T-helper 9 cell (primary cell): ENCODE measurements at places on chromosomes 4 and X.

- no peak for DNase-seq
These were observed 75.1 kb downstream of the TSPAN5 start for GRCh38 chr4:98583265-98583664.

DNA sequence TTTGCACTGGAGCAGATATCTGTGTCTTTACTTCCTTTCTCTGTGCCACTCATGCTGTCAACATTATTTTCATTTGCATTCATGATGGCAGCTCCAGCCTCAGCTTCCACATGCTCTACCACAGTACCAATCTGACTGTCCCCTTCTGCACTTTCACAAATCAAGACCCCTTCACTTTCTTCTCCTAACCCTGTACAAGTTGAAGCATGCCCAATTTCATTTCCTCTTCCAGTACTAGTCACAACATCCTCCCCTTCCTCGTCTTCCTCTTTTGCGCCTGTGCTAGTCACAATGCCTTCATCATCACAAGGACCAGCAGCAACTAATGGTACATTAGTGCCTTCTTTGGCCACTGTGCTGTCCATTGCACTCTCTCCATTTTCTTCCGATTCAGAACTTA, 26.5 kb downstream of the BOD1L1 start:
- no peak for DNase-seq

DNA sequence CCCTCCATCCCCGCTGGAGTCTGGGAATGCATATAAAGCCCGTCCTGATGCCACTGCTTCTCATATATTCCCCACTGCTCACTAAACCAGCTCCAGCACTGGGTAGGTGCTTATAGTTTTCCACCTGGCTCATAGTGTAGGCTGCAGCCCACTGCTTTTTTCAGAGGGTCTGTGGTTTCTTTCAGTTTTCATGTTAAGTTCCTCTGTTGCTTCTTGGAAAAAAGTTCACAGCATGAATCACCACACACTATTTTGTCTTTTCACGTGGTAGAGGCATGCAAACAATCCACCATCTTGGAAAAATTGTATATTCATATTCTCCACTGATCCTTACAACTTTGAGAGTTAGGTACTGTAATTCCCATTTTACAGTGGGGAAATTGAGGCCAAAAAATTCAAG, 39.4 kb downstream of the DCLK2 start:
- no peak for DNase-seq

DNA sequence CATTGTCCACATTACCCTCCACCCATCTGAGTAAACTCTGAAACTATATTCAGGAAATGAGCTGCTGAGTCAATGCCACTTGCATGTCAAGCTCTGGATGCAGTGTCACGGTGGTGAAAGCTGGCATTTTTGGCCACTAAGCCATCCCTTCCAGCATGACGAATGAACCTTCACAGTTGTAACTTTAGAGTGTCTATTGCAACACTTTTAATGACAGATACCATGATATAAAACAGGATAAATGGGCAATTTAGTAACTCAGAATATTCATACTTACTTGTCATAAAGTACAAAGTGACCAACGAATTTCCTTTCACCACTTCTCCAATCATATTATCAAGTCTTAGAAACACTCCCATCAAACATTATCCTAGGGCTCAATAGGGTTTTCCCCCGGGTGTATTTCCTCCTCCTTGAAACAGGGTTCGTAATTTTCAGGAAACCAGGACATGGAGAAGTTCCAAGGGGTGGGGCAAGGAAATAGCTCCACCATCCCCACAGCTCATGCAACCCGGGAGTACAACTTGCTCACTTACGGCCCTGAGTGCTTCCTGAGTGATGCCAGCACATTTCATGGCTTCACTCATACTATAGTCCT, 73.1 kb downstream of the MTHFD2L start:
- no peak for DNase-seq

DNA sequence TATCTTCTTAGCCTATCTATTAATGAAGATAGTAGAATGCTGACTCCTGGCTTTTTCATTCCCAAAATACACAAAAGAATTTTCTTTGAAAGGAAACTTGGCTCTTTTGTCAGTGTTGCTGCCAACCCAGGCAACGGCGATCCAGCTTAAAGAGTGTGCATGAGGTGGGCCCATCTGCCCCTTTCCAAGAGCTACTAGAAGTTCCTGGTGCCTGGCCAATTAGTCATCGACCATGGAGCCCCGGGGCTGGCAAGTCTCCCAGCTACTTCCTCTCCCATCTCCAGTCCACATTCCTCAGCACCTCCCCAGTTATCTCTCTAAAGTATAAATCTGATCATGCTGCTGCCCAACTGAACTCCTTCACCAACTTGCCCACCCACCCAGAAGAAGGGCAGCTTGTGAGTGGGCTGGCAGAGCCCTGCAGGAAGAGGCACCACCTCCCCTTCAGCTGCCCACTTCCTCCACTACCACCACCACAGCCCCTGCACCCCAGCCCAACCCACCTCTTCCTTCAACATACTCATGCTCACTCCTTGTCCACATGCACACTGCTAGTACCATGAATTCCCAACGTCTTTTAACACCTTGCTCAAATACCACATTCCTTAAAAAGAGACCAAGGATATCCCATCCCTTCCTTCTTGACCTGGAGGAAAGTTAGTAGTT, 158.2 kb upstream of the MAP3K15 start:
- DNase-seq, result no peak

DNA sequence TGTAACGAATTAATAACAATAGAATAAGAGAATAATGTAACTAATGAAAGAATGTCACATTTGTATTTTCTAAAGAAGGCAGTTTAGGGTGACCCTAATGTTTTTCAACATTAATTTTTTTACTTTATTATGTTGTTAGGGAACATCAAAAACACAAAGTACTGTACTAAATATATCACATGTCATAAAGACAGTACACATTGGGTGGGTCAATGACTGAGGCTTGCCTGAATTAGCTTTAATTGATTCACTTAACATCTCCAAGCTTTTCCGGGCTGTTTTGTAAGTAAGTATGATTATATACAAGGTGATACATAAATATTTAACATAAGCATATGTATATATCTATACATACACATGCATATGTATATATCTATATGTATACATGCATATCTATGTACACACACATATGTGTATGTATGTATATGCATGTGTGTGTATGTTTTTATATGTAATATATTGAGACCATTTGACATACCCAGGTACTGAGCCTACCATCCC, 43.4 kb upstream of the KLF3 start:
- DNase-seq, result no peak

- DNase-seq, result no peak
These were observed 192.3 kb upstream of the CXorf66 start for GRCh38 chrX:140157611-140158010.

- no peak for DNase-seq
These were observed 6.3 kb upstream of the USP53 start for GRCh38 chr4:119206178-119206577.

- DNase-seq, result no peak
These were observed 176.9 kb upstream of the ARHGAP24 start for GRCh38 chr4:85298037-85298436.

- DNase-seq, result no peak
These were observed 29.0 kb upstream of the TMEM154 start for GRCh38 chr4:152708796-152709195.

DNA sequence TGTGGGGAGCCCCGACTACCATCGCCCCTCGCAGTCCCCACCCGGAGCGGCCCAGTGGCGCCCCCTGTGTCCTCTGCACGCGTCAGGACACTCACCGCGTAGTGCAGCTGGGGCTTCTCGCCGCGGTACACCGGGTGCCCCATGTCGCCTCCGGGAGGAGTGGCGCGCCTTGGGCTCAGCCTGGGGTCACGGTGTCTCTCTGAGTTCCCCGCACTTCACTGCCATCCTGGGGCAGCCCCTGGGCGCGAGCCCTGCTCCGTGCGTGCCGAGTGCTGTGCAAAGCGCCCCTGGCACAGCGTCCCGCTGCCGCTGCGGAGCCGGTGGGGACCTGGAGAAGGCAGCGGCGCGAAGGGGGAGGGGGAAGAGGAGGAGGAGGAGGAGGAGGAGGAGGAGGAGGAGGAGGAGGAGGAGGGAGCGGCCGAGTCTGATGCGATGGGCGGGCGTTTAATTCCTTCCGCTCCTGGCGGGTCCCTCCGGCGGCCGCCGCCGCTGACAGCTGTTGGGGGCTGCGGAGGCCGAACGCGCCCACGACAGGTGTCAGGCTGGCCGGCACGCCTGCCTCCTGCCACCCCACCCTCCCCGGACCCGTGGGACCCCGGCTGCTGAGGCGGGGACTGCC, 134.3 kb downstream of the AMELX start:
- DNase-seq, result no peak

DNA sequence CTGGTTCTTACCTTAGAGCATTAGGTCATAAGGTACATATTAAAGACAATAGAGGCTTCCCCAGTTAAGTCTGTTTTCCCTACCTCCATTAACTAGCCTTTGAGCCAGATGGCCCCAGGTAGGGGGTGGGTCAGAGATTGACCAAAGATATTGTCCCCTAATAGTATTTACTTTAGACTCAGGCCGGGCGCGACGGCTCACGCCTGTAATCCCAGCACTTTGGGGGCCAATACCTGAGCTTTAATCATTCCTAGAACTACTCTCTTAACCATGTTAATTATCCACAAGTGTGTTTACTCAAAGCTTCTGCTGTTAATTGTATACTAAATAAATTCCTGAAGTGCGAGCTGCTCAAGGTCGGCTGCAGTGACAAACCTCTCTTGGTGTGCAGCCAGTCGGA, 28.0 kb upstream of the AMBN start:
- no peak for DNase-seq

GRCh38 chr4:14783011-14783877, 219.0 kb upstream of the CPEB2 start:
- no peak for DNase-seq

- DNase-seq, result no peak
These were observed 1057.8 kb downstream of the DMD start for GRCh38 chrX:32153585-32153984.

DNA sequence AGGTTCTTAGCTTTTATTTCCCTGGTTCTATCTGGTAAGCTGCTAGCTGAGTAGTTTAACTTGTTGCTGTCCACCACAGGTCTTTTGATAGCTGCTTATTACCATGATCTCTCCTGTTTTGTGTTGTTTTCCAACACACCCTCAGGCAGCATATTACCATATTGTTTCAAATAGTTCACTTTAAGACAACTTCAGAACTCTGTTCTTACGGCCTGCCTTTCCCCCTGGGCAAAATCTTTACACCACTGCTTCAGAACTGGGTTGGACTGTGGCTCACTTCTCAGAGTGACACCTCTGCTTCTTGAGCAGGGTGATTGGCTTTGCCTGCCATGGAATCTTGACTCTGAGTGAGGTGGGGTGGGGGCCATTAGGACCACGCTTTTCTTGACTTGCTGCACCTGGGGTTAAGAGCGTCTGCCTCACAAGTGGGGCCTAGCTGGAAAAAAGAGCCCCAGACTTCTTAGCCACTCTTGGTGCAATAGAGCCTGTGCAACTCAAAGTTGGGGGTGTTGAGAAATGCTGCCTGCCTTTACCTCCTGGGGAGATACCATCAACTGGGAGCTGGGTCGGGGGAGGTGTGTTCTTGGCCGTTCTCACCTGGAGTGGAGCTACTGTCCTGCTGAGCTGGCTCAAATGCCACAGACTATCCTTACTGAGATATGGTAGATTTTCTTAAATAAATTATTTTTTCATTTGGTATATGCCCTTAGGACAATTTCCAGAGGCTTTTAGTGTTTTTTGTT, 23.4 kb downstream of the USP9X start:
- DNase-seq, result no peak

DNA sequence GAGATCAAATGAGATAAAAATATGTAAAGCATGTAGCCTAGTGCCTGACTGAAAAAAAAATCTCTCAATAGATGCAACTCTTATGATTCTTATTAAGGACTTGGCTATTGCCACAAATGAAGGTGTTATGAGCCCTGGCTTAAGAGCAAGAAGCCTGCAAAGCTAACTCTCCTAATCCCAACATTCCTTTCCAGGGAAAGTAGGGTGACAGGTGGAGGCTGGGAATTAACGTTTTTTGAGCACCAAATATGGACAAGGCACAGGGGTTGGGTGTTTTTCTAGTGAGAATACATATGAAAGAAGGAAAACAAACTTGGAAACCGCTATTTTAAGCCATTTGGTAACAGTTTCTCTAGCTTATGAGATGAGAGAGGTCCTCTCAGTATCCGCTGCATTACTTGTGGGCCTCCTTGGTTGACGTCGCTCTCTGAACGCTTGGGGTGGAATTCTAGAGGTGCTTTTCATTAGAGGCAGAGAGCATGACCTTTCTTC, 2.4 kb downstream of the RHOH start:
- DNase-seq, result no peak

- no peak for DNase-seq
These were observed 11.7 kb downstream of the UGT2B4 start for GRCh38 chr4:69484011-69484410.

DNA sequence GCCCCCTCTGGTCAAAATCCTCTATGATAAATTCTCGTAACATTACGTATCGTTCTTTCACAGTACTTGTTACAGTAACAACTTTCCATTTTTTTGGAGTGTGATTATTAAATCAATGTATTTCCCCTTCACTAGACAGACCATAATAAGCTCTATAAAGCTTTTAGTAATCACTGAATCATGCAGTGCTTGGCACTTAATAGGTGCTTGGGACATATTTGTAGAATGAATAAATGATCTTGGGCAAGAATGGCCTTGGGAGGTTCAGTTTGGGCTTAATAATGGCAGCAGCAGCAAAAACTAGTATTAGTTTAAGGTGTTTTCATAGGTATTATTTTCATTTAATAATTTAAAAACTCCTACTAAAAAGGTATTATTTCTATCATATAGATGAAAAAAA, 33.4 kb upstream of the SFRP2 start:
- no peak for DNase-seq

DNA sequence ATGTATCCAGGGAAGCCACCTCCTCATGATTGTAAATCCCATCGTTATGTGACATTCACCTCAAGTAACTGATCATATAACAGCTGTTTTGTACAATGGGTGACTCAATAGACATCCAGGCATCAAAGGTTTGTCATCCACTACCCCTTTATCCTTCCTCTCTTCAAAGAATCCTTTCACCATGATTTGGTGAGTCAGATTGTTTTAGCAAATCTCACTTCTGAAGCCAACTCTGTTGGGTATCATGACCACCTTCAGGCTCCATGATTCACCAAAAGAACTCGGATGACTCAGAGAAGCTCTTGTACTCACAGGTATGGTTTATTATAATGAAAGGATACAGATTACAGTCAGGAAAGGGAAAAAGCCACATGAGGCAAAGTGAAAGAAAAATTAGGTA, 132.1 kb downstream of the PWWP3B start:
- no peak for DNase-seq

GRCh38 chr4:40194602-40195161, 2.1 kb upstream of the RHOH start:
- DNase-seq, result no peak

- DNase-seq, result no peak
These were observed 12.7 kb downstream of the ART3 start for GRCh38 chr4:76087007-76087769.

GRCh38 chrX:78064152-78064551, 39.9 kb upstream of the PGK1 start:
- DNase-seq, result no peak

DNA sequence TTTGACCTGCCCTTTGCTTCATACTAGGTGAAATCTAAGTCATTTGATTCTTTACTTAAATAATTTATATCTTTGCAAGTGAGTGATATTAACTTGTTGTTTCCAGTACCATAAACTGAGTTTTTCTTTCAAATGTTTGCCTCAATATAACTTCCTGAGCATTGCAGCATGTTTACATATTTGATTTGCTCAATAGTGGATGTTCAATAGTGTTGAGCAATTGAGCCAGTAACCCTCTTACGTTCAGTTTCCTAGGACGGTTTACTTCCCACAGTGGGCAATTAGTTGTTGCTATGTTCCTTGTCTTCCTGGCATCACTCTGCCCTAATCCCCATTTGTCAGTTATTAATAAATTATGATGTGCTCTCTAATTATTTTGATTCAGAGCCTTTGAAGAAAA, 278.5 kb downstream of the EPHA5 start:
- no peak for DNase-seq

- DNase-seq, result no peak
These were observed 212.4 kb upstream of the NDST4 start for GRCh38 chr4:115325836-115326235.
